Foreskin keratinocyte (primary cell): ENCODE measurements at places on chromosomes 16 and 17. TPM values are rescaled to one million over a fixed set of nuclear protein-coding genes. Genes with fewer than 3 reads are reported as not detected.

Gene SLC52A1
- 0.71 and 0.85 TPM in 2 replicates for total RNA-seq

Gene EFTUD2
- 129 and 136 TPM in 2 replicates for total RNA-seq

Gene CACNG4
- 0.17 and 0.18 TPM in 2 replicates for total RNA-seq

Gene ALOX15
- not detected in 2 replicates for total RNA-seq
